Stimulated activated CD4-positive, alpha-beta T cell treated with anti-CD3 and anti-CD28 coated beads, Interleukin-1b, Interleukin-23, amount 100 ng/mL, for 24 hours (primary cell): ENCODE measurements at places on chromosomes 16 and 17.

DNA sequence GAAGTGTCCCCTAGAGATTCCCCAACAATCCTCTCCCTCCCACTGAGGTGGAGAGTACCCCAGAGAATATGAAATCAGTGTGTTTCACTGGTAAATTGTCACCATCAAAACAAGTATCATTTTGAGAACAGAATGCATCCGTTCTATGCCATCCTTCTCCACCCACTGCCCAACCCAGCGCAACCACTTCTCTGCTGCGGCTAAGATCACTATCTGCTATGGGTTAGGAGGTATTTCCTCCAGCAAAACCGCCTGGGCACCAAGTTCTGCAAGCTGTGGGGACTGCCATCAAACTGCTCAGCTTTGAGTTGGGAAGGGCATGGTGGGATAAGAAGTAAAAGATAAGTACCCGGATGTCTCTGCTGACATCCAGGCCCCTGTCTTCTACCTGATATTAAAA, 24.4 kb downstream of the CNTNAP1 start:
- no peak for DNase-seq

DNA sequence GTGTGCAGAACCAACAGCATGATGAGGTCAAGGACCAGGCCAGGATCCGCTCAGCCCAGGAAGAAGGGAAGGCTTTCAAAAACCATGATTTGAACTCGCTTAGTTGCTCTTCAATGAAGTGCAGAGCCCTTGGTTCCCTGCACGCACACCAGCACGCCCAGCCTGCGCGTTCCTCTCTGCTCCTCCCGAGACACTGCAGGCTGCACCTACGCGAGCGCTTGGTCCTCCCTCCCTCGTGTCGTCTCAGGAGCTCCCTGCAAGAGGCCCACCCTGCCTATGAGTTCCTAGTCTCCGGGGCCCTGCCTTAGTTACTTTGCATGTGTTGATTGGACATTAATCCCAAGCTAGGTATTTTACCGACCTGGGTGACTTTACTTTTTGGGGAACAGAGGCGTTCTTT, 132.9 kb upstream of the TNRC6C start:
- DNase-seq, result no peak

DNA sequence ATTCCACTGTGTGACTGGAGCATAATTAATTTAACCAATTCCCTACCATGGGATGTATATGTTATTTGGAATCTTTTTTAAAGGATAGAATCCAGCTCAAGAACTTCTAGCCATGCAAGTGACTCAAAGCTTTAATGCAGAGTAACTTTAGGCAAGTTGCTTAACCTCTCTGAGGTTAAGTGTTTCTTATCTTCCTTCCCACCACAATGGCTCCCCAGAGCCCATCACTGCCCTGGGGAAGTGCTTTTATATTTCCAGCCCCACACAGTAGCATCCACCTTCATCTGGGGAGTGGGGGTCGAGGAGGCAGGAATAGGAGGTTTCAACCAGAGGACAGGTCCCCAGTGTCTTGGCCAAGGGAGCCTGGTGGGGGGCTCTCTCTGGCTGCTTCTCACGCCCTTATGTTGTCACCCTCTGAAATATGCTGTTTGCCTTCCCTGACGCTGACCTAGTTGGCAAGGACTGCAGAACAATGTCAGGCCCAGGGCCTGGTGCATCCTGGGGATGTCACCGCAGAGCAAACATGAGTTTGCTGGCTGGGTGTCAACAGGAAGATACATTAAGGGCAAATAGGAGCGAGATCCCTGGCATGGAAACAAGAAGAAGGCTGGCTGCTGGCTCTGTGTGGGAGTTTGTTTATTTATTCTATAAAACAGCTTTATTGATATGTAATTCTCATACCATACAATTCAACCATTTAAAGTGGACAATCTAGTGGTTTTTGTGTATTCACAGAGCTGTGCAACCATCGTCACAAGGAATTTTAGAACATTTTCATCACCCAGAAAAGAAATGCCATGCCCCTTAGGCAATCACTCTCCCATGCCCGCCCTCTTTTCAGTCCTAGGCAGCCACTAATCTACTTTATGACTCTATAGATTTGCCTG, 46.6 kb upstream of the WSB1 start:
- DNase-seq, result no peak

DNA sequence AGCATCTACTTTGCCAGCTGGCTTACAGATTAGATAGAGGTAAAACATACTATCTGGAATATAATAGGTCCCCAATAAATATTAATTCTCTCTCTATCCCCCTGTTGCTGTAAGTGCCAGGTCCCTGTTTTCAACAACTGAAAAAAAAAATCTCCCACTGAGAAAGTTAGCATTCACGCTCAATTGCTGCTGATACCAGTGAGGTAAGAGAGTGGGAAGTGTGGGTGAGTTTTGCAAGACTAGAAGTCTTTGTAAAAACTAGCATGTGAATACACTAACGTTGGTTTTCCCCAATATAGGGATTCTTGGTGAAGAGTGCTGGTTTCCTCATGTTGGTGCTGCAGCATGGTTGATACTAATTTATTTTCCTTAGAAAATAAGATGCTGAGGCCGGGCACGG, 11.7 kb upstream of the TAOK1 start:
- no peak for DNase-seq

DNA sequence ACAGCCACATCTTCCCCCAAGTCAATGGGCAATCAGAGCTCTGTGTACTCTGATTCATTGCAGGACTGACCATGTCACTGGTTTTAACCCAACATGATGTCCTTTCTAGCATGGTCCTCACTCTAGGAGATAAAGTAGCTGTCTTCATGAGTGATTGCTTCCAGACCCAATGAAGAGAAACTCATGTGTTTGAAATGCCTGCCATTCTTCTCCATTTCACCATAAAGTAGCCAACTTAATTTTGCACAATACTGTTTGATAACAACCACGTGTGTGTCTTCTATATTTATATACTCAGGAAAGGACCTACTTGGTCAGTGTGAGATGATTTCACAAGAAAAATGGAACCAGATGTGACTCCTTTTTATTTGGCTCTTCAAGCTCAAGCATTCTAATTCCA, 172.5 kb downstream of the AXIN2 start:
- no peak for DNase-seq

DNA sequence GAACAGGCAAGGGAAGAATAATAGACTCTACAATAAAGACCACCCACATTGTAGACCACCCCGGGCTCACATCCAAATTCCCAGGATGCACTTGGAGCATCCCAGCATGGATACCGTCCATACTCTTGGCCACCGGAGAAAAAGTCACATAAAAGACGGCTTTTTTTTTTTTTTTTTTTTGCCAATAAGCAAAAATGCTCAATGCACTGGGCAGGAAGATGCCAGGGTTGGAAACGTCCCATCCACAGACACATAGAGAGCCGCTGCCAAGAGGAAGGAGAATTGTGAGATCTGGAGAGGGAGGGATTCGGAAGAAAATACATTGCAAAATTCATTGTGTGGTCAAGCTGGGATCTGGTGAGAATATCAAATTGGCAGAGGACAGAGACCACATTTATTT, 286.7 kb downstream of the XYLT1 start:
- DNase-seq, result no peak

DNA sequence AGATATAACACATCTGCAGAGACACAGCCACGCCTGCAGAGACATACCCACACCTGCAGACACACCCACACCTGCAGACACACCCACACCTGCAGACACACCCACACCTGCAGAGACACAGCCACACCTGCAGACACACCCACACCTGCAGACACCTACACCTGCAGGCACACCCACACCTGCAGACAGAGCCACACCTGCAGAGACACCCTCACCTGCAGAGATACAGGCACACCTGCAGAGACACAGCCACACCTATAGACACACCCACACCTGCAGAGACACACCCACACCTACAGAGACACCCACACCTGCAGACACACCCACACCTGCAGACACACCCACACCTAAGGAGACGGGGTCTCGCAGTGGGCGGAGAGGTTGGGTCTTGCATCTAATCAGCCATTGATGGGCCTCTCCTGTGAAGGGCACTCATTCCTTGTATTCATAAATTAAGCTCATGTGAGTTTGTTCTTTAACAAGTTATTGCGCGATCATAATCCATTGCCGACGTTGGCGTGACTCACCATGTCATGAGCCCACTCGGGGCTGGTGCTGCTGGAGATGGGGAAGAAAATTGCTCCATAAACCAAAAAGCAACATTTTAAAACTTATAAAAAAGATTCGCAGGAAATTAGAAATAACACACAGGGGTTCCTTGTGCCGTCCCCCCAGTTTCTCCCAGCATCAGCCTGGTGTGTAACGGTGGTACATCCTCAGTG, 28.9 kb upstream of the CDH15 start:
- DNase-seq, result no peak

DNA sequence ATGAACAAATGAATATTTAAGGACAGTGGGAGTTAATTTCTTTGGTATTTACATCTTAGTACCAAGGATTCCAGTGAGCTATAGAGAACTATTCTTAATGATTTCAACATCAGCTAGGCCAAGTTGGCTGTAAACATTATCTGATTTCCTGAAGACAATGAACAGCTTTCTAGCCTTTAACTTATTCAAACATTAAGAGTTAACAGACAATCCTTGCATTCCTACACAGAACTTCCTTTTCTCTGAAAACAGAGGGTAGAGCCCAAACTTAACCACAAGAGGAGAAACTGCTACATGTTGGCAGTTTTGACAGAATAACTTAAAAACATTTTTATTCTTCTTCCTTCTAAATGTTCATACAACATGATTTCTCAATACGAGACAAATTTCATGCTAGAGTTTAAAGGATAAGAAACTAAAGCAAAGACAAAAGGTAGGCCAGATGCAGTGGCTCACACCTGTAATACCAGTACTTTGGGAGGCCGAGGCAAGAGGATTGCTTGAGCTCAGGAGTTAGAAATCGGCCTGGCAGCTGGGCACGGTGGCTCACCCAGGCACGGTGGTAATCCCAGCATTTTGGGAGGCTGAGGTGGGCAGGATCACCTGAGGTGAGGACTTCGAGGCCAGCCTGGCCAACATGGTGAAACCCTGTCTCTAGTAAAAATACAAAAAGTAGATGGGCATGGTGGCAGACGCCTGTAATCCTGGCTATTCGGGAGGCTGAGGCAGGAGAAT, 4.4 kb downstream of the CRLF3 start:
- no peak for DNase-seq
